ENCODE measurements at places on chromosomes 13 and 19. TPM values are rescaled to one million over a fixed set of nuclear protein-coding genes. Genes with fewer than 3 reads are reported as not detected.
A peak's percentile ranks its signal among the peaks of the same experiment; 100 is the strongest.

DNA sequence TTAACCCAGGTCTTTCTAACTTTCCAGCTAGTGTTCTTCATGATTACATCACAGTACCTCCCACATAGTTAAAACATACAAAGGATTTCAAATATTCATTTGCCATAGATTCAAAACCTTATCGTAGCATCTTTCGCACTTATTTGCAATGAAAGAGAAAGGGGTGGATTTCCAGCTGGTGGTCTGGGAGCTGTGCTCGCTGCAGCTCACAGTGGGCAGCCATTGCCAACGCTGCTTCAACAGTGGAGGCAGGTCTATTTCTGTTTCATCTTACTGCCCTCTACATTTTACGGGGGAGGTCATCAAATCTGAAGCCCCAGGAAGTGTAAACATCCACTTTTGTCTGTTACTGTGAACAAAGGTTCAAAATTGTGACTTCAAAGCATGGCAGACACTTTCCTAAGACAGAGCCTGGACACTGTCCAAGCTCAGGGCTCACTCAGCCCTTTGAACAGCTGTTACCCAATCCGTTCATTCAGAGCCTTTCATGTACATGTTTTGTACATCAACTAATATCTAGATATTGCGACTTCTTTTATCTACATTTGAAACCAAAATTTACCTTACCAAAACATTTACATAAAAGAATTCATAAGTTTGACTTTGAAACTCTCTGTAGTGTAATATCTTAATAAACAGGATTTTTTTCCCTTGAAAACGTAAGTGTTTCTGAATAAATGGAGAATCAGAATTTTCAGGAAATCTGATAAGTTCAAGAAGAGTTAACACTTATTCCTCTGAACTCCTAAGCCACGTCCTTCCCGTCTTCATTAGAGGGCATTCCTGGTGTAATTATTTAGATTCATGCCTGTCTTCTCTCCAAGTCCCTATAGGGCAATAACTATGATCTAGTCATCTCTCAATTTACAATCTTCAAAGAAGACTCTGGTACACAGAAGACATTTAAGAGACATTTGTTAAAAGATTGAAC lies 25.1 kb downstream of the STARD13 start:
- DNase-seq = no peak

Gene ACER1
- total RNA-seq = not detected

Gene ZNF534
- not detected for total RNA-seq

GRCh38 chr19:8001995-8002849 lies 3.2 kb downstream of the ELAVL1 start:
- peak; percentile 23 for DNase-seq

GRCh38 chr19:54551950-54552912 lies 21.4 kb upstream of the LILRA2 start:
- DNase-seq = no peak

GRCh38 chr19:51161266-51161665 lies 19.2 kb downstream of the SIGLEC7 start:
- no peak for DNase-seq

DNA sequence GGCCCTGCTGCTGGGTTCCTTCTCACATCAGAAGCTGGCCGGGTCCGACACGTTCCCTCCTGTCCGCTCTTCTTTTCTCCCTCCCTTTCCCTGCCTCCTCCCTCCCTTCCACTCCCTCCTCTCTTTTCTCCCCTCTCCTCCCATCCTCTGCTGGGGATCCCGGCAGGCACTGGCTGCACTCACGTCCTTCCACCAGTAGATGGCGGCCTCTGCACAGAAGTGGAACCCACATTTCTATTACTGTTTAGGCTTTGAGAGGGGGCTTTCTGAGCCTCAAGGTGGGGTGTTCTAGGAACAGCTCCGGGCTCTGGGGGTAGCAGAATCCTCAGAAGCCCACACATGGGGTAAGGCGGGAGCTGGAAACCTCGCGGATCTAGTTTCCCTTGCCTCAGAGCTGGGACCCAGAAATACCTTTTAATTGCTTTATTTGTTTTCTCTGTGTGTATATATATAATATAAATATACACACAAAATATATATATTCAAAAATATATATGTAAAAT lies 294.2 kb downstream of the ZNF536 start:
- DNase-seq = no peak

DNA sequence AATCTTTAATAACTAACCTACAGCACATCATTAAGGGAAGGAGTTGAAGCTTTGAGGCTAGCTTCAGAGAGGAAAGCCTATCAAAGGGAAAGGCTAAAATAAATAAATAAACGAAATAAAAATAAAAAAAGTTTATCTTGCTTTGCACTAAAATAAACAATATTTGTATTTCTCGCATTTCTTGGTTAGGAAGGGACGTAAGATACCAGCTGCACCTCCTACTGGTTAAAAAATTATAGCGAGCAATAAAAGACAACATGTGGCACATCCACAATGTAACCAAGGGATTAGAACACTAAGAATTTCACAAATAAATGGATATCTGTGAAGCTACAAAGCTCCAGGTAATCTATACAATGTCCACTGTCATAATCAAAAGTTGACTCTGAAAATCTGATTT lies 194.5 kb downstream of the DACH1 start:
- no peak for DNase-seq

DNA sequence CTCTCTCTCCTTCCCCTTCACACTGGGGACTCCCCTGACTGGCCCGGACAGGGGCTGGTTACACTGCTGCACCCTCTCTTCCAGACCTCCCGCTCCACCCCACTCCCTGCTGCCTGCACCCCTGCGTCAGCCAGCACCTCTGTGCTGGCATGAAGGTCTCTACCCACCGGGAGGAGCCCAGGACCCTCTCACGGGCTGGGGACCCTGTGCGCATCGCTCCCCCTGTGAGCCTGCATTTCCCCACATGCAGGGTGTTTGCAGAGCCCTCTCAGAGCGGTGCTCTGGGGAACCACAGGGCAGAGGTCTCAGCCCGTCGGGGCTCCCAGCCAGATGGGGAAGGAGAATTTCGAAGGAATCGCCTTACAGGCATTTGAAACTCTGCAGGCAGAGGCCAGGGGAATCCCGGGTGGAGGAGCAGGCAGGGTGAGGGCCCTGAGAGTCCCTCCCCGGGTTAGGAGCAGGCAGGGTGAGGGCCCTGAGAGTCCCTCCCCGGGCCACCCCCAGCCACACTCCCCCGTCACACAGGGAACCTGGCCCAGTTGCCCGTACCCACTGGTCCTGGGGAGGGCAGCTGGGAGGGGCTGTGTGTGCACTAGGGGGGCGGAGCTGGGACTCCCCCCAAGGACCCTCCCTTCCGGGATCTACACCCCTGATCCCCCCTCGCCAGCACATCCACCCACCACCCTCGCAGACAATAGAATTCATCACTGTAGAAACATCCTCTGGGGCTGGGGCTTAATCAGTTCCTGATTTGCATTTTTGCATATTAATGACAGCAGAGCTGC lies 16.3 kb upstream of the TCF3 start:
- DNase-seq = no peak

Gene ZNF497
- total RNA-seq = 0.58 TPM

Gene DMKN
- 219 TPM for total RNA-seq

DNA sequence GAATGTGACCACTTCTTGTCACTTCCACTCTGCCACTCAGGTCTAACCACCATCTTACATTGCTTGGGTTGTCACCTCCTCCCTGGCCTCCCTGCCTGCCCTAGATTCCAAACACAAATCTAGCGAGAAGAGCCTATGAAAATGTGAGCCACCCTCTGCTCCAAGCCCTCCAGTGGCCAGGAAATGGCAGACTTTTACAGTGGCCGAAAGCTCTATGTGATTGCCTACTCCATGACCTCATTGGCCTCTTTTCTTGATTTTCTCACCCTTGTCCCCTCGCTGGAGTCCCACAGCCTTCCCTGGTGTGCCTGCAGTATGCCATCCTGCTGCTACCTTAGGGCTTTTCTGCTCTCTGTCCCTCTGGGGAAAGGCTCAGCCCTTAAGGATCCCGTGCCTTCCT lies 84.2 kb downstream of the LRCH1 start:
- no peak for DNase-seq

DNA sequence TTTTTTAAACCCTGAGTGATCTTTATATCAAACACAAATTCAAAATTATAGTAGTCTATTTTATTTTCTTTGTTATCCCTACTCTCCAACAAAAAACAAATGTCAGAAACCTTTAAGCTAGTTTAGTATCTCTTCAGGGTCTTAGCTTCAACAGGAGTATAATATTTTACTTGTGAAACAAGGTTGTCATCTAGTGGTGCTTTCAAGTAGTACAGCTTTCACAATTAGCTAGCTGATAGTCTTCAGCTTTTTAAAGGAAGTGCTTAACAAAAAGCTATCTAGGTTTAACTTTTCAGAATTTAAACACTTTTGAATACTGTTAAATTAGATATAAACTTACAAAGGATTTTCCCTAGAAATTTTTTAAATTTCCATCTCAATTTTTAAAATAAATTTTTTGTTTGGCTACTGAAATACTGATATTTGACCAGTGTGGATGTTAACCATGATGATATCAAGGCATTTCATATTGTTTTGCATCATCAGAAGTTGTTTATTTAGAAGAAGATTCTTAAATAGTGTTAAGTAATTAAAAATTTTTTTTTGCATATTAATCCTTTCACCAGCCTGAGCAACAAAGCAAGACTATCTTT lies 34.2 kb downstream of the TDRD3 start:
- peak; percentile 19 for DNase-seq

Gene CYTH2
- 77.3 TPM for total RNA-seq
